ENCODE measurements at places on chromosomes 11 and 22. TPM values are rescaled to one million over a fixed set of nuclear protein-coding genes. Genes with fewer than 3 reads are reported as not detected.

The PDGFD gene
- 18.1 TPM for polyA plus RNA-seq

The TBX1 gene
- polyA plus RNA-seq, result 0.64 TPM

The RAPSN gene
- 0.49 TPM for polyA plus RNA-seq

The FJX1 gene
- 25.3 TPM for polyA plus RNA-seq

DNA sequence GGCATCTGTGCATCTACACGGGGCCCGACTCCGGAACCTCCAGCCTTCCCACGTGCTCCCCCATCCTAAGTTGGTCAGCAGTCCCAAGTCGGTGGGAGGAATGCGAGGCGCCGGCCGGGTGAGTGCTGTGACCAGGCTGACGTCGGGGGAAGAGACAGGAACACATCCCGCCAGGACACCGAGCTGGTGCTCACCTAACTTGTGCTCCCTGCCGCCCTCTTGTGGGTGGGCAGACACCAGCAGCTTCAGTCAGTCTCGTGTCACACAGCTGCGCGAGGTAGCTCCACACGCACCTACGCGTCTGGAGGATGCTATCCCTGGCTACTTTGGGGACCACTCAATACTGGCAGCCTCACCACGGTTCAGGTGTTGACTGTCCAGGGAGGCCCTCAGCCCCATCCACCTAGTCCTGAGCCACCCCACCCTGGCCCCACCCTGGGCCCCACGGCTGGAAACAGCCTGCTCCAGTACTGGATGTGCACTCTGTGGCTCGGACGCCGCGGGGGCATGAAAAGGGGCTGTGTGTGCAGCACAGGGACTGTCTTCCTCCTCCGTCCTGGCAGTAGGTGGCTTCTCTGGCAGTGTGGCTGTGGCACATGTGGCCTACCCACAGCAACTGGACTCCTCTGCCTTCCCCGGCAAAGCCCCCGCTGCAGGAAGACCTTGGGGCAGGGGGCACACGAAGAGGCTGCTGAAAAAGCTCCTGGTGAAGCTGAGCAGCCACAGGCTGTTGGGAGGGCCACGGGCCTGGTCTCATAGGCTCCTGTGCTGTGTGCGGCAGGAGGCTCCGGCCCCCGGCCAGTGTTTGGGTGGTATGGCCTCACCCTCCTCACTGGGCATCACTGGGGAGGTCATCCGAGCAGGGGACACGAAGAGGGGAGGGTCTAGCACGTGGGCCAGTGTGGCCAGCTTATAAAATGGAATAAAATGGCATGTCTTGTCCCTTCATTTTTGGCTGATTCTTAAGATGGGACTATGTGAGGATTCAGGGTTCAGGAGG, 11.2 kb upstream of the BID start:
- no peak for DNase-seq

- no peak for DNase-seq
Measured at GRCh38 chr22:26718905-26719304, 61.5 kb downstream of the MIAT start.

DNA sequence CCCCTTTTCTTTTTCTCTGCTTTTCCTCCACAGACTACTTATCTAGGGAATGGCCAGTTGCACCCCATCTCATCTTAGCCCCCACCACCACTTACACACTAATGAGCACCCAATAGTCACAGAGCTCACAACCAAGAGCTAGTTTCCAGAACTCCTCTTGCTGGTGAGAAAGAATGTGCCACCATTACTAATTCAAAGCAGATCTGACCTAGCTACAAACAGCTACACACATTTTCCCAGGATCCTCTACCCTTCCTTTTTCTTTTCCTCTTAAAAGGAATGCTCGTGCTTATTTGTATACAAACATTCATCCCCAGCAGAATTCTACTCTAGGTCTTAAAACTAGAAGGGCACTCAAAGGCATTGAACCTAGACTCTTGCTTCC, 136.8 kb downstream of the CD44 start:
- no peak for DNase-seq

The DRICH1 gene
- 2.5 TPM for polyA plus RNA-seq

- DNase-seq, result no peak
Measured at GRCh38 chr11:12276356-12276755, 101.0 kb upstream of the PARVA start.

The SLC22A9 gene
- polyA plus RNA-seq, result not detected

DNA sequence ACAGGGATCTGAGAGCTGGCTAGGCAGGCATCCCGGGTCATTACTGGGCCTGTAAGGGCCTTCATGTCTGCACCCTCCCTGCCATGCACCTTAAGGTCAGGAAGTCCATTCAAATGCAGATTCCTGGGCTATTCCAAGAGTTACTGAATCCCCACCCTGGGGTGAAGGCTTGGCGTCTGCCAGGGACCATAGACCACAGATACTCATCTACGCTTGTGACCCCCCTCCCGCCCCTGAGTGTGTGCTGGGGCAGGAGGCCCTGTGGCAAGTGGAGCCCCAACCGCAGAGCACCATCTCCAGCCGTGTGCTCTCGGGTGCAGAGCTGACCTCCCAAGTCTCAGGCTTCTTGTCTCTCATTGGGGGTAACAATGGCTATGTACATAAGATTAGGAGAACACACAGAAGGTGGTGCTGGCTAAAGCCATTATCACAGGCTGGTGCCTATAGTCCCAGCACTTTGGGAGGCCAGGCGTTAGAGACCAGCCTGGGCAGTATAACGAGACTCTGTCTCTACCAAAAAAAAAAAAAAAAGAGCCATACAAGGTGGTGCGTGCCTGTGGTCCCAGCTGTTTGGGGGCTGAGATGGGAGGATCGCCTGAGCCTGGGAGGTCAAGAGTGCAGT, 19.1 kb upstream of the KCNQ1OT1 start:
- no peak for DNase-seq

- no peak for DNase-seq
Measured at GRCh38 chr11:63289658-63290057, 46.3 kb upstream of the SLC22A25 start.

The KBTBD3 gene
- polyA plus RNA-seq, result 10.0 TPM

GRCh38 chr22:44344407-44344806, 31.7 kb upstream of the SHISAL1 start:
- no peak for DNase-seq

The DCPS gene
- polyA plus RNA-seq, result 17.0 TPM

- no peak for DNase-seq
Measured at GRCh38 chr11:58924230-58924629, 15.1 kb upstream of the GLYATL1 start.

DNA sequence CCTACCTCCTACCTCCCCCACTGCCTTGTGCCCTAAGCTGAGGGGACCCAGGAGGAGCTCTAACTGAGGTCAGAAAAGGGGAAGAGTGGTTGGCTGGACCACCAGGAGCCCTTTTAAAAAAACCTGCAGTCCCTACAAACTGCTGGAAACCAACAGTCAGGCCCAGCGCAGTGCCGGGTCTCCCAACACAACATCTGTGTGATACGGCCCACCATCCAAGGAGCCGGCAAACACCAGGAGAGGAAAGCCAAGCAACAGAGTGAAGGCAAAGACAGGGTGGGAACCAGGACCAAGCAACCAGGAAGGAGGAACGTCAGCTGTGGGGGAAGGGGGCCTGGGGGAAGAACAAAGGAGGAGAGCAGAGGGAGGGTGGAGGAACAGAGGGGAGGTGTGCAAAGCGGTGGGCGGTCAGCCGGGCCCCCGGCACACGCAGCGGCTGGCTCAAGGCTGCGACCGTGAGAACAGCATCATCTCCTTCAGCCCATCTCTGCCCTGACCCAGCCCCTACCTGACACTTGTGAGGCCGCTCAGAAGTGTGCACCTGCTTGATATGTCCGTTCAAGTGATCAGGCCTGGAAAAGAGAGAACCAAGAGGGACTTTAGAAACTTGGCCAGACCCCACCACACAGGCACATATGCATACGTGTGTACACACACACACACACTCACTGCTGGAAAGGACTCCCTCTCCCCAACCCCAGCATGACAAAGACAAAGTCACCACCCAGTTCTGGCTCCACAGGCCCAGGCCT, 3.6 kb downstream of the PATZ1 start:
- DNase-seq, result no peak

GRCh38 chr22:20401376-20402014, 7.5 kb downstream of the ZNF74 start:
- no peak for DNase-seq

The NXPE1 gene
- polyA plus RNA-seq, result 0.04 TPM

- no peak for DNase-seq
Measured at GRCh38 chr22:25839755-25840154, 97.8 kb downstream of the MYO18B start.

DNA sequence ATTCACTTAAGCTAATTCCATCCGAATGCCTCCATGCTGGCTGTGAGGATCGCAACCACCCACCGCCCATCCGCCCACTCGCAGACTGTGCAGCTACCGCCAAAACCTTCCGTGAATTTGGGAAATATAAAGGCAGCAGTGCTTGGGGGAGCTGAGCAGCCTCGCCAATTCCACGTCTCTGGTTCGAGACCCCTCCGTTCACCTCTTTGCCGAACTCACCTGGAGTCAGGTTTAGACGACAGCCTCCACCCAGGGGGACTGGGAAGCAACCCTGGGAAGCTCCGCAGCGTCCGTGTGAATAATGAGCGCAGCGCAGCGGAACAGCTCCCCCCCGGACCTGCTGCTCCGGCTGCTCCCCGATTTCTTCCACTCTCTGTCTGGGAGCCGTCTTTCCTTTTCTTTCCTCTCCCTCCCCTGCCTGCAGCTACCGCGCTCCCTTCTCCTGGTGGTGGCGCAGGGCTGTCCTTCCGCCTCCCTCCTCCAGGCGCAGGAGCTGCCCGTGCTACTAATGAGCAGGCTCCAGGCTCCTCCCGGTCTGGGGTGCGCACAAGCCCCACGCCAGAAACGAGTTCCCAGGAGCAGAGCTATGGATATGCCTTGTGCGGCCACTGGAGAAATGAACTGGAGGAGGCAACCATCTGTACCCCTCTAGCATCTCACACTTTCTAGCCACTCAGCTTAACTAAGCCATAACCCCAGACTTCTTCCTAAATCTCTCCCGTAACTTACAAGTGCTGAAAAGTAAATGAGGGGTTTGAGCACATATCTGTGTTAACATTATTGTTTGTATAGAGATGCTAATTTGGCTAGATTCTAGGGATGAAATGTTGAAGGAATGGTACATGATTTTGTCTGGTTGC, 107.3 kb downstream of the XKR3 start:
- DNase-seq, result peak; percentile 3
